Effector CD4-positive, alpha-beta T cell (primary cell): ENCODE measurements at places on chromosomes 11 and 22.

DNA sequence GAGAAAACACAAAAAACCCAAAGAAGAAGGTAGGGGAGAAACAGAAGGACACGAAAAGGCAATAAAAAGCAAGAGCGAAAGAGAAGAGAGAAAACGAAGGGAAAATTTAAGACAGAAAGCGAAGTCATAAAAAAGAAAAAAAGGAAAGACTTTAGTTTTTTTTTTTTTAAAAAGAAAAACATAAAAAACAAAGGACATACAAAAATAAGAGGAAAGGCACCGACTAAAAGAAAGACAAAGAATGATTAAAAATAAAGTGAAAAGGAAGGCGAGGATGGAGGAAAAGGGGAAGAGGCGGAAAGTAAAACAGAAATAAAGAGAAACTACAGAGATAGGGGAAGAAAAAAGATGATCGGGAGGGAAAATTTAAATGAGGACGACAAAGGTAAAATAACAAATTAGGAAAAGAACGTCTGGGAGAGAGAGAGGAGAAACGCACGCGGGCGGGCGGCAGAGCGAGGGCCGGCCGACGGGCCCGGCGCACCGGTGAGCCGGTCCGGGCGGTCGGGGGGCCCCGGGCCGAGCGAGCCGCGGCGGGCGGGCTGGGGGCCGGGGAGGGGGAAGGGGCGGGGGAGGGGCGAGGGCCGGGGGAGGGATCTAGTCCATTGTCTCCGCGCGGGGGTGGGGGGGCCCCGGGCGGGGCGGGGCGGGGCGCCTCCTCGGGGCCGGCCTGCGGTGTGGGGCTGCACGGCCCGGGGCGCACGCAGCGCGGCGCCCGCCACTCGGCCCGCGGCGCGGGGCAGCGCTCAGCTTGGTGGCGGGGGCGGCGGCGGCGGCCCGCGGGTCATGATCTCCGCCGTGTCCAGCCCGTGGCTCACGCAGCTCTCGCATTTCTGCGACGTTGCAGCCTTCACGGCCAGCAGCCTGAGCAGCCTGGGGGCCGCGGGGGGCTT is at the start of gene TBX1:
TBX1 (plus strand) TSS at position 721 of the 893 bp plus-strand sequence; CDS start at position 787, 66 bp downstream.
- DNase-seq: no peak

GRCh38 chr11:126655807-126656128 is 300.3 kb downstream of the ST3GAL4 start:
- no peak for DNase-seq

GRCh38 chr11:81039916-81040524 is 1599.2 kb upstream of the TENM4 start:
- DNase-seq: no peak

GRCh38 chr11:69079661-69080256 is 31.0 kb downstream of the TPCN2 start:
- DNase-seq: no peak

- DNase-seq: no peak
These were observed 57.4 kb upstream of the PARVA start for GRCh38 chr11:12319988-12320387.

- no peak for DNase-seq
These were observed 29.7 kb upstream of the ACCSL start for GRCh38 chr11:44018127-44018521.

- DNase-seq: no peak
These were observed 9.0 kb upstream of the CYTH4 start for GRCh38 chr22:37273126-37273845.

DNA sequence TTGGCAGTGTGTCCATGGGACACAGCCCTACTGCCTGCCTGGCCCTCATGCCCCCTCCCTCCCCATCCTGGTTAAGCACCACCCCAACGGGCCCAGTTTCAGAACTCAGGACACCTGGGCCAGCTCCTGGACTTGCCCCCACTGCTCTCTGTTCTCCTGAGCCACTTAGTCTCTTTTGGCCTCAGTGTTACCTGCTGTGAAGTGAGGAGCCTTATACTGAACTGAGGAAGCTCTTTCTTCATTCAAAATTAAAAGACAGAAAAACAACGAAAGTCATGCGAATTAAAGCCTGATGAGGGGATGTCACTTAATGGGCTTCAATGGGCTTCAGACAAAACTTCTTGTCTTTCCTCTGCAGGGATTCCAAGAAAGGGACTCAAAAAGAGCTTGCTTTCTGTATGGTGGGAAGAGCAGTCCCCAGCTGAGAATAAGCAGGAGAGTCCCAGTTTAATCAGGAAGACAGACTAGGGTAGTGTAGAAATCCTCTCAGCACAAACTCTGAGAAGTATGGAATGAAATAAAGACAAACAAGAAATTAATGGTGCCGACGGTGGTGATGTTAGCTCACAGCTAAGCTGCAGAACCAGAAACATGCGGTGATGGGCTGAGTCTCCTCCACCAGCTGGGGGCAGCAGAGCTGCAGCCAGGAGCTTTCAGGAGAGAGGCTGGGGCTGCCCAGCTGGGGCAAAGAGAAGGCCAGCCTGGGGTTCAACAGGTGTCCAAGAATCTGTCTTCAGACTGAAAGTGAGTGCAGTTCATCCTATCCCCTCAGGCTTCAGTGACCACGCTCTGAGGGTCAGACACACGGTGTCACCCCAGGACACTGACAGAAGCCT is 101.0 kb downstream of the GGTLC2 start:
- peak; percentile 39 for DNase-seq

DNA sequence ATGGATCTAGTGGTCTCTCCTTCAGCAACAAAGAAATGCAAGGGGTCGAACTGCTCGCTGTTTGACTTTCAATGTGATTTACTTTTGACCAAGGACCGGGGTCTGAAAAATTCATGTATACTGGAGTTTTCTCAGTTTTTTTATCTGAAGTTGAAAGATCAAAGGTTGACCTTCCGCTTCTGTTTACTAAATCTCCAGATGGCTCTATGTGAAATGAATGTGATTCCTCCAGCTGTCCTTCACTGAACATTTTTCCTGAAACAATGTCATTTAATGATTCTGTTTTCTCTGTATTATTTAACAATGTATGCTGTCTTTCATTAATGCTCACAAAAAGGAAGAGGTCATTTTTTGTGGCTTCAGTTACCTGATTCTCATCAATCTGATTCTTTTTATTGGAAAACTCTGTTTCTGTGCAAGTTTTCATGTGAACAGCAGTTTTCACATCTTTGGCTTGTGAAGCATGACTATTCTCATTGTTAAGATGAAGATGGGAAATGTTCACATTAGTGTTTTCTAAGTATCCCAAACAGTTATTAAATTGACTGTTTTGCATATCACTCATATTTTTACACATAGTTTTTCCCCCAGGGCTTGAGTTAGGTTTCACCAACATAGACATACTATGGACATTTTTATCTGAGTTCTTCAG is 30.0 kb downstream of the EIF3M start:
- DNase-seq: no peak

DNA sequence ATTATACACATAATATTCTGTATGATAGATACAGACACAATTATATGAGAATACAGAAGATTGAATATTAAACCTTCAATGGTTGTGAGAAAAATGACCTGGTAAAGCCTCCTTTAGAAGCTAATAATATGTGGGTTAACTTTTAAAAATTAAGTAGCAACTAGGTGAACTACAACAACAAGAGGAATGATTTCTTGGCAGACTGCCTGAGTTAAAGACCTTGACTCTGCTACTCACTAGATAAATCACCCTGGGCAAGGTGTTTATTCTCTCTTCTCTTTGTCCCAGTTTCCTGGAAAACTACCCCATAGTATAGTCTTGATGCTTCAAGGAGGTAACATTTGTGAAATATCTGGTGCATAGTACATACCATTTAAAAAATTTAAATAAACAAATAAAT is 519.6 kb upstream of the TENM4 start:
- no peak for DNase-seq

- no peak for DNase-seq
These were observed 96.9 kb downstream of the CCDC34 start for GRCh38 chr11:27266125-27266524.

DNA sequence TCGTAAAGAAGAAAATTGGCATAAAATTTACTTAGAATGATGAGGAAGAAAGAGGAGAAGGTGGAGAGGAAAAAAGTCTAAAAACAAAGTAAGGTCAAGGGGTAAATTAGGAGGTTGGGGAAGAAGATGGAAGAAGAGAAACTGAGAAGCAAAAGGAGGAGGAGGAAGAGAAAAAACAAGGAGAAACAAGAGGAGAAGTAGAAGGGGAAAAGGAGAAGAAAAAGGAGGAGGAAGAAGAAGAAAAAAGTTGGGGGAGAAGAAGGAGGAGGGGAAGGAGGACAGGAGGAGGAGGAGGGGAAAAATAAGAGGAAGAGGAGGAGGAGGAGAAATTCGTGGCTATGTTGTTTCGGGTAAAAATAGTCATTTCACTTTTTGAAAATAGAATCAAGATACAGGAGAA is 42.4 kb downstream of the IL10RA start:
- no peak for DNase-seq

DNA sequence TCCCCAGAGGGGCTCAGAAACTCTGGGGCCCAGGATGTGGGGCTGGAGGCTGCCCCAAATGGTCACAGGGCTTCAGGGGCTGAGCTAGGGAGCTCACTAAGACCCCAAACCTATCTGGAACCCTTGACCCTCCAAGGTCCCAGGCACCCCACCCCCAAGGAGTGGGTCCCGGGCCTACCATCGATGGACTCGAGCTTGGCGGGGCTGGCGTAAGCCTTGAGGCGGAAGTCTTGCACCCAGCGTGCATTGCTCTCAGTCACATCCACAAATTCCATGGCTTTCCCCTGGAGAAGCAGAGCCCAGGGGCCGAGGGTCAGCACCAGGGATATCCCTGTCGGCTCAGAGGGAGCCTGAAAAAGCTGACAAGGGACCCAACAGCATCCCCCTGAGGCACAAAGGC is 3.5 kb downstream of the GATD1 start:
- DNase-seq: no peak

GRCh38 chr11:11211888-11212287 is 141.2 kb downstream of the CSNK2A3 start:
- no peak for DNase-seq

DNA sequence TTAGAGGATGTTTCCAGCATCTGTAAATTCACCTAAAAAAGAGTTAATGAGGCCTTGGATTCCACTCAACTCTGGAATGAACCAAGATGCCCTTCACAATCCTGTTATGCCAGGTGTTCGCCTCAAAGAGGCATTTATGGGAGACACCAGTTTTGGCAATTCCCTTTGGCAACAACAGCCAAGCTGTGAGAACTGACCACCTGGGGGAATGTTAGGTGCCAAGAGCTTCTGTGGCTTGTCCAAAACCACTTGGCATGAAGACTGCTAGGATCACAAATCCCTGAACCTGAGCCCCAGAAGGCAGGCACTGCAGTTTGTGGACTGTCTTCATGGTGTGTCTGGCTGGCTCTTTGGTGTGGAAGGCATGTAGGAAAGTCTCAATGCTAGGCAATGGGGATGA is 164.4 kb upstream of the BDNF start:
- DNase-seq: no peak

- DNase-seq: peak; percentile 60
These were observed at the start of gene PTPRJ for GRCh38 chr11:47980088-47980906. Gene PTPRJ, plus strand, starts transcription at chr11:47980559. Its CDS starts 354 bp downstream, at chr11:47980913.

GRCh38 chr11:71454470-71455113 is 1.6 kb downstream of the NADSYN1 start:
- DNase-seq: peak; percentile 21

DNA sequence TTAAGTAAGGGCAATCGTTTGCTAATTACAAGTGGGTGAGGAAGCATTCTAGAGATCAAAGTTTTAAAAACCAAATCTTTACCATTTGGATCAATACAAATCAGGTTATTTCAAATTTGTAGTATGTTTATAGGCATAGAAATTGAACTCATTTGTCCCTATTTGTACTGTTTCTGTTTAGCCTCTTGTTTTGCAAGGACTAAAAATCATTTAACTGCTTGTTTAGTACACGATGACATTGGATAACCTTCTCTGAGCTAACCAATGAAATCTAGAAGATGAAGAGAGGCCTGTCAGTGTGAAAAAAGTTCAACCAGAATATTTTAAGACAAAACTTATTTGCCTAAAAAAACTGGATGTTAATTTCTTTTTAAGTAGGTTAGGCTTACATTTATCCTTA is 40.0 kb downstream of the ZC3H12C start:
- DNase-seq: no peak

- no peak for DNase-seq
These were observed 360.2 kb downstream of the KCNA4 start for GRCh38 chr11:29656597-29656996.

GRCh38 chr22:44132724-44133123 is 48.0 kb upstream of the PARVG start:
- no peak for DNase-seq

GRCh38 chr11:73570415-73571114 is 27.3 kb downstream of the FAM168A start:
- DNase-seq: no peak
